Right hindlimb (tissue), 1 donor: ENCODE measurements at places on chromosomes 6 and 20.

GRCh38 chr6:38184585-38185080 lies 365.1 kb downstream of the ZFAND3 start:
- DNase-seq: no peak

DNA sequence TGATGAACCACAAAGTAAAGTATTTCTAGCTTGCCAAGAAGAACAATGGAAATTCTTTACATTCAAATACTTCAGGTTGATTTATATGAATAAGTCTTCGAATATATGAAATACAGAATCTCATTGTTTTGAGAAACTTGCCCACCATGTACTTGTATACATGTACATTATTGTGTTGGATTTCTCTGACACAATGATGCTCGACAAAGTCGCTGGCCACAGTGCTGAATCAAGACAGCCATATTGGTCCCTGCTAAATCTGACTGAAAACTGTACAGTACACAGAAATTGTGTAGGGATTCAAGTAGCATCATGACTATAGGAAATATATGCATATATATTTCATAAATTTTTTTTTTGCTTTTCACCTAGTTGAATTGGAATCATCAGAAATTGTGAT lies 13.1 kb upstream of the LIN28B start:
- DNase-seq: peak; percentile 44

GRCh38 chr20:3814928-3815495 lies 5.3 kb upstream of the AP5S1 start:
- no peak for DNase-seq

DNA sequence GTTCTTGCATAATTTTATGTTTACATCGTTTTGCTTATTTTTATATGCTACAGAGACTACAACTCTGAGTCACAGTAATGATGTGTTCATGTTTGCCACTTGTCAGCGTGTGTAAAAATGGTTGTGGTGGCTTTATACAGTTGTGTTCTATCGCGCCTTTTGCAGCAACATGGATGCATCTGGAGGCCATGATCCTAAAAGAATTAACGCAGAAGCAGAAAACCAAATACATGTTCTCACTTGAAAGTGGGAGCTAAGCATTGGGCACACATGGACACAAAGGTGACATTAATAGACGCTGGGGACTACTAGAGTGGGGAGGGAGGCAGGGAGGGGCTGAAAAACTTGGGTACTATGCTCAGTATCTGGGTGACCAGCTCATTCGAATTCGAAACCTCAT lies 996 bp upstream of the SEC23B start:
- DNase-seq: no peak

GRCh38 chr20:62804021-62804626 lies 511 bp upstream of the OGFR start:
- no peak for DNase-seq

GRCh38 chr6:85576476-85576875 lies 17.2 kb downstream of the SNX14 start:
- no peak for DNase-seq

GRCh38 chr20:37697314-37697713 lies 3.5 kb downstream of the CTNNBL1 start:
- DNase-seq: no peak

- no peak for DNase-seq
Measured at GRCh38 chr20:13922241-13922640, 68.2 kb downstream of the SEL1L2 start.

DNA sequence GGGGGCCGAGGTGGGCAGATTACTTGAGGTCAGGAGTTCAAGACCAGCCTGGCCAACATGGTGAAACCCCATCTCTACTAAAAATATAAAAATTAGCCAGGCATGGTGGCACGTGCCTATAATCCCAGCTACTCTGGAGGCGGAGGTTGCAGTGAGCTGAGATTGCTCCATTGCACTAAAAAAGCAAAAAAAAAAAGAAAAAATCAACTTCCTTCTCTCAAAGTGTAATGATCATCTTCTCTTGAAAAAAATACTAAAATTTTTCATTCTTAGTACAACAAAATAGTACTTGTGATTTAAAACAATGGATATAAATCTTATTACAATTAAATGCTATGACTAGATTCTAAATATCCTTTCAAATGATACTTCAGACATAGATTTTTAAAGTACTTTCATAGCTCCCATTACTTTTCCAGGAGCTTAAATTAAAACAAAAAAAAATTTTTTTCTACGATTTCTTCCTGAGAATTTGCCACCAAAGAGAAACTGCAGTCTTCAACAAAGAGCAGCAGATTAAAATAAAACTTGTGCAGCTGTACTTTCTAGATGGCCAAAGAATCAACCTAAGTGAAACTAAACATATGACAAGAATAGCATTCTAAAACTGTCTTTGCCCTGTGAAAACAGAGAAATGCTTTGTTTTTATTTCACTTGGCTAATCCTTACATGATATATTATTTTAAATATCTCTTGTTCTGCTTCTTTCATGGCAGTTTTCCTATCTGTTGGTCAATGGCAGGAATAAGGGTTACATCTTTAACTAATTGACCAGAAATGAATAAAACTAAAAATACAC lies 75.2 kb downstream of the MAP3K5 start:
- DNase-seq: no peak

DNA sequence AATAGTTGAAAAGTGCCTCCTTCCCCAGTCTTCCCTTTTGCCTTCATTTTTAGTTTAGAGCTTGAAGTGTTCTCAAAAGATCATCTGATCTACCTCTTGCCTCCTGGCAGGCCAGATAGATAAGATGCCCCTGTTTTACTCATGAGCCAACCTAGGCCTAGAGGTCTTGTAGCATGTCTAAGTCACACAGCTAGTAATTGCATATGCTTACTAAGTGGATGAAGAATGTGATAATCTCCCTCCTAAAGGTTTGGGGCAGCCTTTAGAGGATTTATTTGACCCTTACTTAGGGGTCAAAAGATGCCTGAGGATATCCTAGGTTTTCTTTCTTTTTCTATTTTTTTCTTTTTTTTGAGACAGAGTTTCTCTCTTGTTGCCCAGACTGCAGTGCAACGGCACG lies 2.1 kb downstream of the C6orf141 start:
- no peak for DNase-seq

DNA sequence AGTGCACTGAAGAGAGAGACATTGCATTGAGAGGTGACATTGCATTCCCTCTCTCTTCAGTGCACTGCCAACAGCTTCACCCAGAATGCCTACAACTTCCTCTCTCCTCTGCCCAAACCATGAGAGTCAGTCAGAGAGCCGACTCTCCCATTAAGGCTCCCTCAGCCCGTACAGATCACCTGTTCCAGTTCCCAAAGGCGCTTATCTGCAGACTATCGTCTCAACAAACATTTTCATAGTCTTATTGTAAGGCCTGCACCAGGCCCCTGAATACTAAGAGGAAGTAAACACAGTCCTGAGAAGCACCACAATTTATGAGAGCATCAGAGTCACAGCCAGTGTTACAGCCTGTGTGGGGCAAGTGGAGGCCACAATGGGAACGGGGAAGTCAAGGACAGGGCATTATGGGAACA lies 53.7 kb downstream of the GFOD1 start:
- DNase-seq: no peak

DNA sequence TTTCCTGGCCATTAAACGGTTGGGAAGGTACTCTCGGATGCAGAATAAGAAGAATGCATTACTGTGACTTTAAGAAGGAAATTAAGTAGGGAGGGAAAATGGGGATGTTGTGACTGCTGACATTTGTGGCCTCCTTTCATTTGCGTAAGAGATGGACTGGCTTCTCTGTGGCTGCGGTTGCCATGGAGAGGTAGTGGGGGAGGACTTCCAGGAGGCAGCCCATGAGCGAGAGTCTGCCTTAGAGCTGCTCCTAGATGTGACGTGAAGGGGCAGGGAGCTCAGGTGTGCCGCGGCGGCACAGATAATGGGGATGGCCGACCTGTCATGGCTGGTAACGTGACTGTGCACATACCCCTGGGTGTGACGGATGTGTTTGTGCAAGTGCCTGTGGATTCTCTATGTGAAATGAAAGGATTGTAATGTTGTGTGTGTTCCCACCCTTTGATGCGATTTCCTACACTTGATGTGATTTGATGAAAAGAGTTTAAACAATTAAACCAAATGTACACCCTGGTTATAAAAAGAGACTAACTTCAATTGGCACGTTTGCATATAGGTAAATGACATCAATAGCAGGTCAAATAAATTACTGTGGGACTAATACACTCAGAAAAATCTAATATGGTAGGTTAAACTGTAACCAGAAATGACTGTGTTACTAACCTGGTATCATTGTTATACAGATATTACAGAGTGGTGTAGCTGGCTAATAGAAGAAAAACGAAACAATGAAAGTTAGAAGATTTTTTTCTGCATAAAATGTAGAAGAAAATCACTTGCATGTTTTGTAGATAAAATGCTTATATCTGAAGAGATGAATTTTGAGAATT lies 48.9 kb downstream of the HIVEP1 start:
- DNase-seq: no peak

DNA sequence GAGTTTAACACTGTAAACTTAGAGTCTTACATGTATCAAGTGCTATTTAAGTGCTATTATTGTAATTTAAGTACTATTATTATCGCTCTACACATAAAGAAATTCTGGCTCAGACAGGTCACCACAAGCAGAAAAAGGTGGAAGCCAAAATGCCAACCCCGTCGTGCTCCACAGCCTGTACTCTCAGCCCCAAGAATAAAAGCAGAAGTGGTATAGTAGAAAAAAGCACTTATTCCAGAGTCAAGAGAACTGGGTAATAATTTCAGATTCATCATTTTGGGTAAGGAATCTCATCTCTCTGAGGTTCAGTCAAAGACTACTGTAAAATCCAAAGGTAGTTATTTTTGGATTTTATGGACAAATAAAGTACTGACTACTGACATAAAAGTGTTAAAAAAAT lies 943 bp downstream of the ZUP1 start:
- no peak for DNase-seq
